ENCODE measurements at places on chromosomes 16 and 17.

GRCh38 chr17:77354420-77354669, 213.6 kb downstream of the SEC14L1 start:
- no peak for DNase-seq

GRCh38 chr16:59048876-59049275, 314.8 kb upstream of the GOT2 start:
- DNase-seq, result no peak

DNA sequence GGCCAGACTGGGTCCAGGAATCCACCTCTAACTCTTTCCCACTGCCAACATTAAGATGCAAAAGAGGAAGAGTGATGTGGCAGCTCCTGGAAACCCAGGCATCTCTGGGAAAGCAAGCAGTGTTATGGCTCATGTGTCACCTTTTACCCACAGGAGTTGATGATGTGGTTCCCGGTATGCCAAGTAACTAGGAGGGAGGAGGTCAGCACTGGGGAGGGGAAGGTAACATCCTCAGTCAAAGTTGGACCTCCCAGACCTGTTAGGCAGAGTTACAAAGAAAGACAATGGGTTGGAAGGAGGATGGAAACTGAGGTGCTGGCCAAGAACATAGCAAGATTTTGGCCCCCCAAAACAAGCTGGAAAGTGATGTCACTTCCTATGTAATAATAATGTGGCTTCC, 11.4 kb downstream of the KRABD2 start:
- no peak for DNase-seq

DNA sequence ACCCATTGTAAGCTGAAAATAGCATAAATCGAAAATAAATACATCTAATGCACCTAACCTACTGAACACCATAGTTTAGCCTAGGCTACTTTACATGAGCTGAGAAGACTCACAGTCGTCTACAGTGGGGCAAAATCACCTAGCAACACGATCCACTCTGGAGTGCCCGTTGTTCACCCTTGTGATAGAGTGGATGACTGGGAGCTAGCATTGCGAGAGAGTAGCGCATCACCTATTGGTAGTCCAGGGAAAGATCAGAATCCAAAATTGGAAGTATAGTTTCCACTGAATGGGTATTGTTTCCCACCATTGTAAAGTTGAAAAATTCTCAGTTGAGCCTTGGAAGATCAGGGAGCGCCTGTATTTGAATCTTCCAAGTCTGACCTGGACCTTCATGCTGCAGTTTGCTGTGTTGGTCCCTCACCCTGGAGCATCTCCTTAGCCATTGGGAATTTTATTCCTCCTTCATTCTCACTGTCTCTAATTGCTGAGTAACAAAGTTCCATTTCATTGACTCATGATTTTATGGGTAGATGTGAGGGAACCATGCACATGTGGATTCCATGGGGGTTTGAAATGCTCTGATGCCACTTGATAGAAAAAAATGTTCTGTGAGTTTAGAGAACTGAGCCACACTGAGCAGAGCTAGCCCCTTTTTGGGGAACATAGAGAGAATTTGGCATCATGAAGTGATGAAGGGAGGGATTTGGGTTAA, 19.6 kb downstream of the AKAP1 start:
- DNase-seq, result no peak

- no peak for DNase-seq
These were observed 99.2 kb downstream of the SMG6 start for GRCh38 chr17:2204393-2204792.

DNA sequence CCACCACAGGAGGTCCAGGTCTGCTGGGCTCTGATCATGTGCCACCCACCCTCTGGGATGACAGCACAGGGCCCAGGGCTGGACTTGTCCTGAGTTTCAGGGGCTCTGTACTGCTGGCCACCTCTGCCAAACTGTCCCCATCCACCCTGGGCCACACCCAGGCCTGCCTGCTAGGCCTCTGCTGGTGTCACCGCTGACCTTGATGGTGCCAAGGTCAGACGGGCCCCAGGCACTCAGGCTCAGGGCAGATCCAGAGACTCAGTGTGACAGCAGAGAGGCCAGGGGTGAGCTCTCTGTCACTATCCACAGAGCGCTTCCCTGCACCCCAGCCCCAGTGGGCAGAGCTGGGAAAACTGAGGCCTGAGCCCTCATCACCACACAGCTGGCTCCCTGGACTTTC, 75.6 kb downstream of the RMI2 start:
- DNase-seq, result no peak

- no peak for DNase-seq
These were observed 83.2 kb downstream of the CDK5R1 start for GRCh38 chr17:32570081-32570396.

DNA sequence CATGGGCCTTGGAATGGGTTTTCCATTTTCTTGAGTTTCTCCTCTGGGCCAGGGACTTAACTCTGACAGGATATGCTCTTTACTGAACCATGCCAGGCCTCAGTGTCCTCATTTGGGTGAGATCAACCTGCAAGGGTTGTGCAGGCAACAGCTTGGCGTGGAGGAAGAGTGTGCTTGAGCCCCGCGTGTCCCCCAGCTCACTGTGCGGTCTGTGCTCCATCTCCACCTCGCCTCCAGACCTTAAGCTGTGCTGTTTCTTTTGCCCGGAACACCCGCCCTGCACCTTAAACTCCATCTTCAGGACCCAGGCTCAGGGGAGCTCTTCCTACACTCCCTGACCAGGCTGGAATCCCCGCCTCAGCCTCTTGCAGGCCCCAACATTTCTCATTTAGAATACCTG, 9.7 kb downstream of the RUSF1 start:
- DNase-seq, result no peak

- DNase-seq, result no peak
These were observed 34.9 kb downstream of the PRKCA start for GRCh38 chr17:66337268-66337667.

DNA sequence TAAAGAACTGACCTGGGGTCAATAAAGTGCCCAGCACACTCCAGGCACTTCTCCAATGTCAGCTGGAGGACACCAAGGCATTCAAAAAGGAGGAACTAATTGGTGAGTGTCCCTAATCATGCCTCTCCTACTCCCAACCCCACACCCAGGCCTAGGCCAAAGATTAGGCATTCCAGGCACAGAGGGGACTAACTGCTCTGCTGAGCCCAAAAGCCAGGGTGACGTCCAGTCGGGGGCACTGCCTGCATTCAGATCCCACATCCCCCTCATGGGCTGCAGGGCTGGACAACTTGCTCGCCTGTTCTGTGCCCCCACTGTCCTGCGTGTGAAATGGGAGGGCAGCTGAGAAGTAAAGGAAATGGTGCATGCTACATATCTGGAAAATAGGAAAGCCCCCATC, 115.4 kb downstream of the DYNLRB2 start:
- no peak for DNase-seq

- no peak for DNase-seq
These were observed 36.4 kb downstream of the AKAP1 start for GRCh38 chr17:57121308-57122042.

- no peak for DNase-seq
These were observed 341 bp downstream of the SLC7A6OS start for GRCh38 chr16:68310437-68310773.

DNA sequence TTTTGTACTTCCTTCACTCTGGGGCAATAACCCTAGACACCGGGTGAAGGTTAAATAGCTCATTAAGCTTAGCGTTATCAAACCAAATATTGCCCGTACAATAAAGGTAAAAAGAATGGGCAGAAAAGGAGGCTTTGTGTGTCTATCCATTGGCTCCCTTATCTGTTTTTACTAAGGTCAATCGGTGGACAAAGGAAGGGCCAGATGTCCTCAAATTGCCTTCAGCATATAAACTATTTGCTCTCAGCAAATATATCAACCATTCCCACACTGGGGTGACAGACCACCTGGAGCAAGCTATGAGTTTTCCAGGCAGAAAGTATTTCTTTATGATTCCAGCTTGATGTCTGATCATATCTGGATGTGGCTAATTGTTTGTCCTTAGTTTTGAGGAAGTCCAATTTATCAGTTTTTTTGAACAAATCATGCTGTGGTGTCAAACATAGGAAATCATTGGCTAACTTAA, 25.3 kb upstream of the WIPI1 start:
- no peak for DNase-seq

- DNase-seq, result no peak
These were observed 28.8 kb downstream of the CACNA1H start for GRCh38 chr16:1181404-1182315.

DNA sequence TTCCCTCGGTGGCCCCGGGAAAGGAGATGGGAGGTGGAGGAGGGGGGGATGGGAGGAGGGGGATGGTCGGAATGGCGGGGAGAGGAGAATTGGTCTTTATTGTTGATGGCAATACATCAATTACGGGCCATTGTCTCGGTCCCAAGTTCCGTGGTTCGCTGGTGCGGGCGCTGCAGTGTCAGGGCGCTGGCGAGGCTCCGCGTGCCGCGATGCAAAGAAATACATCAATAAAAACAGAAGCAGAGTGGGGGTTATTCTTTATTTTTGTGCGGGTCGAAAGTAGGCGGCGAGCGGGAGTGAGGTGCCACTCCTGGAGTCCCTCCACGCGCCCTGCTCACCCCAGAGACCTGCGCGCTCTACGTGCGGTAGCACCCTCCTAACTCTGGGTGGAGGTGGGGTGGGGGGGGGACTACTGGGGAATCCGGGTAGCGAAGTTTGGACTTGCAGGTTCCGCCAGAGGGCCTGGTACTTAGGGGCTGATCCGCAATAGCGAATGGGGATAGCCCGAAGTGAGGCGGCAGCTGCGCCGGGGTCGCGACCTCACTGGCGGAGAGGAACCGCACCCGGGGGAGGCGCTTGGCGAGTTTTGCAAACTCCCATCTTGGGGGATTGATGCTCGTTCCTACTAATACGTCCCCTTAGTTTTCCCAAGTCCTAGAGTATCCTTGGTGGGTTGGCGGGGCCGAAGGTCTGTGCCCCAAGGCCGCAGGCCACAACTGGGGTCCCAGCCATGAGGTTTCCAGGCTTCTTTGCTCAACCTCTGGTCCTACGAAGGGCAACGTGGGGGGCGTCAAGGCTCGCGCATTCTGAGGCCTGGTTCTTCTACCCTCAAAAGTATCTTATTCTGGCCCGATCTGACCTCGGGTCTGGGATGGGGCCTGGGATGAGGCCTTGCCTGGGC, 3.5 kb upstream of the SALL1 start:
- no peak for DNase-seq

DNA sequence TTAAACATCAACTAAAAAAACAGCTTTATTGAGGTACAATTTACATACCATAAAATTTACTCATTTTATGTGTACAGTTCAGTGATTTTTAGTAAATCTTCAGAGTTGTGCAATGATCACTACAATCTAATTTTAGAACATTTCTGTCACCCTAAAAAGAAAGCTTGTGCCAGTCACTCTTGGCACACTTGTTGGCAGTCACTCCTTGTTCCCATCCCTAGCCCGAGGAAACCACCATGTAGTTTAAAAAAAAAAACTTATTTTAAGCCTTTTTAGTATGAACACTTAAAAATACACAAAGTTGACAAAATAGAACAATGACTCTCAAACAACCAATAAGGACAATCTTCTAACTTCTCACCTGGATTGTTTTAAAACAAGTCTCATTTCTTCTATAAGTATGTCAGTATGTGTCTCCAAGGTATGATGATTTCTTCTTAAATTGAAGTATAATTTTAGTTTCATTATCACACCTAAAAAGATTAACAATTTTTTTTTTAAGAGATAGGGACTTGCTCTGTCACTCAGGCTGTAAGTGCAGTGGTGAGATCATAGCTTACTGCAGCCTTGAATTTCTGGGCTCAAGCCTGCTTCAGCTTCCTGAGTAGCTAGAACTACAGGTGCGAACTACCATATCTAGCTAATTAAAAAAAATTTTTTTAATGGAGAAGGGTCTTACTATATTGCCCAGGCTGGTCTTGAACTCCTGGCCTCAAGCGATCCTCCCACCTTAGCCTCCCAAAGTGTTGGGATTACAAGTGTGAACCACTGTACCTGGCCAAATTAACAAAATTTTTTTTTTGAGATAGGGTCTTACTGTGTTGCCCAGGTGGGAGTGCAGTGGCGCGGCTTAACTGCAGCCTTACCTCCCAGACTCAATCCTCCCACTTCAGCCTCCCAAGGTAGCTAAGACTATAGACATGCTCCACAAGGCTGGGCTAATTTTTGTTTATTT, 53.2 kb downstream of the PPM1E start:
- DNase-seq, result no peak

DNA sequence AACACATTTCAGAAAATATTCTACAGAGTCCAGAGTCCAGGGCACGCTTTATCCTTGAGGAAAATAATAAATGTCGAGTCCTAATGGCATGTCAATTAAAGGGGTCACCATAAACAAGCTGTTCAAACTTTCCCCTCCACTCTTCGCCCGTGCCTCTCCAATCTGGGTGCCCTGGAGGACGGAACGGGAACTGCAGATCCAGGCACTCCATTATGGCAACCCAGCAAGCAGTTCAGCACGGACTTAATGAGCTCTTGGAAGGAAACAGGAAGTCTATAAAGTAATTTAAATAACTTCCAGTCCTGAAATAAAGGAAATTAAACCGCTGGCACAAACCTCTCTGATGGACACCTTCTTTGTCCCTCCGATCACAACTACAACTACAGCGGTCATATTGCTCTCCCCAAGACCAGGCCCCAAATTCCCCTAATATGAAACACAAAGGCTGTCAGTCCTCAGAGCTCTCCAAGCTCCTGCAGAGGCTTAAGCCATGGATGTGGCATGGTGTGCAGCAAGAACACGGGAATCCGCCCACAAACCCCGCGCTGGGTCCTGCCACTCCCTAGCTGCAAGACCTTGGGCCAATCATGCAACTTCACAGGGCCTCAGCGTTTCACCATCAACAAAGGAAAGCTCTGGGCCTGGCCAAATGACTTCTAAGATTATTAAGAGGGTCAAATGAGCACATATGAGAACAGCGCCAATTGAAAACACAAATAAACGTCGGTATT, 52.6 kb downstream of the ZFHX3 start:
- DNase-seq, result no peak
